ENCODE measurements at places on chromosomes 11 and 22. TPM values are rescaled to one million over a fixed set of nuclear protein-coding genes. Genes with fewer than 3 reads are reported as not detected.

- no peak for DNase-seq
These were observed 5.2 kb downstream of the APOBEC3B start for GRCh38 chr22:38987171-38987895.

GRCh38 chr11:6596239-6596877 lies 7.1 kb downstream of the RRP8 start:
- no peak for DNase-seq

GRCh38 chr11:65065851-65066250 lies 7.5 kb upstream of the NAALADL1 start:
- no peak for DNase-seq

DNA sequence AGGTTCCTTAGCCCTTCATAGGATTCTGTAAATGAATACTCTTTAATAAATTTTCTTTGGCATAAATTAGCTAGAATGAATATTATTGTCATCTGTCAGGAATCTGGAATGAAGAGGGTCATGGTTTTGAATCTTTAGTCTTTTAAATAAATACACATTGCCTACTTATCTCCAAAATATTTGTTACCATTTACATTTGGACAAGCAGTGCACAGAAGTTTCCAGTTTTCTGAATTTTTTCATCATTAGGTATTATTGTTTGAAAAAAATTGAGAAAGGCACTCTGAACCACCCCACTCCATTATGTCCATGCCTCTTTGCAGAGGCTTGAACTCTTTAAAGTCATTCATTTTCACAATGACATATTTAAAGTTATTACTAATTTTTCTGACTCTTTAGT lies 549.0 kb upstream of the LUZP2 start:
- no peak for DNase-seq

GRCh38 chr11:40294741-40295140 lies 1164.7 kb downstream of the LRRC4C start:
- no peak for DNase-seq

DNA sequence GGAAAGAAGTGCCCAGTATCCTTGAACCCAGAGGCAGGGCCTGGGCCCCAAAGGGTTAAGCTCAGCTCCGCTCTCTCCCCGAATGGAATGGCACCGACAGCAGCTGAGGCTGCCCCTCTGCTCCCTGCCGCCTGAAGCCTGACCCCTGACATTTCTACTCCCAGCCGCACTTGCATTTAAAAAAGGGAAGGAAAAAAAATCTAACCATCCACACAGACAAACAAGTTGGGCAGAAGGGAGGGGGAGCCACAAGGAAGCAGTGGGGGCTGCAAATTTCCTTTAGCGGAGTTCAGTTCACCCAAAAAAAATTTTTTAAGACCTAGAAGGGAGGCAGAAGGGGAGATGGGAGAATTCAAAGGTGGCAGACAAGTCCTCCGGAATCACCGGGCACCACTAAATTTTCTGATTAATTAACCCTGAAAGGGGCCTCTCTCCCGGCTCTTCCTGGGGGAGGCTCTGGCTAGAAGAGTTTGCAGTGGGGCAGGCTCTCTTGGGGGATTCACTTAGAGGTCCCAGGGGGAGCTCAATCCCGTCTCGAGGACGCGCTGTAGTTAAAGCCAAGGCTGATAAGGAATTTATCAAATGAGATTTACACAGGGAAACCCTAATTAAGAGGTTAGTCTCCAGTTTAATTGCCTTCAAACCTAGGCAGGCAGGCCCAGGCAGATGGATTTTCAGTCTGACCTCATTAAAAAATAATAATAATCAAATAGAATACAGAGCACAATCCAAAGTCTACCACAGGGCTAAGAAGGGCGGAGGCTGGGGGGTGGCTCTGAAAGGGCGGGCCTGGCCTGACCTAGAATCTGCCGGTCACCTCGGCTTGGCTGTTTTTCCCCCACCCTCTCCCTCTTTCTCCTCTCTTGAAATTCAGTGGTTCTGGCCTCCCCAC lies 25.6 kb downstream of the MN1 start:
- no peak for DNase-seq

DNA sequence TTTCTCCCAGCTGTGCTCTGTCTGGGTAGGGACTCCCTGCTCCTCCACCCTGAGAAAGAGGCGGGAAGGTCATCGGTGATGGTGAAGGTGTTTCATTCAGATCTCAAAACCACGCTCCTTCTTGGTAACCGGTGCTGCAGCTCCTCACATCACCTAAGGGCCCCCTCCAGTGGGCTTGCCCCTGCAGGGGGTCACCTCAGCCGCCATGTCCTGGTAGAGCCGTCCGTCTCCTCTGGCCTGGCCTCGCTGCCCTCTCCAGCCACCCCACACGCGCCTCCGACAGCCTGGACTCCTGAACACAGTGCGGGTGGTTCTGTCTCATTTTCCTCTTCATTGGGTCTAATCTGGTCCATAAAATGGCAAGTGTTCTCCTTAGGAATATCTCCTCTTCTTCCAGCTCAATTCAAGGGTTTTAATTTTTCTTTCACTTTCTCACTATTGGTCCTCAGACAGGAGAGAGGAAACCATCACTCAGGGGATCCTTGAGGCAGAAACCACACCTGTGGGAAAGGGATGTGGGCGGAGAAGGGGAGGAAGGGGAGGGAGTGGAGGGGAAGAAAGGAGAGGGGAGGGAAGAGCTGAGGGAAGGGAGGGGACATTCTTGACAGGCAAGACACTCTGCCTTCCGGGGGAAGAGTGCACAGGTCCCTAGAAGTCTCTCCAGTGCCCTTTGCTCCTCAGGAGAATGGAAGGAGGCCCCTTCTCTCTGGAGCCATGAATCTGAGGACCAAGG lies 1338.4 kb downstream of the TBC1D22A start:
- DNase-seq: no peak

- no peak for DNase-seq
These were observed 13.2 kb downstream of the PPFIBP2 start for GRCh38 chr11:7527029-7527428.

- DNase-seq: peak; percentile 77
These were observed 1.2 kb upstream of the ZFP91 start for GRCh38 chr11:58577555-58578135.

DNA sequence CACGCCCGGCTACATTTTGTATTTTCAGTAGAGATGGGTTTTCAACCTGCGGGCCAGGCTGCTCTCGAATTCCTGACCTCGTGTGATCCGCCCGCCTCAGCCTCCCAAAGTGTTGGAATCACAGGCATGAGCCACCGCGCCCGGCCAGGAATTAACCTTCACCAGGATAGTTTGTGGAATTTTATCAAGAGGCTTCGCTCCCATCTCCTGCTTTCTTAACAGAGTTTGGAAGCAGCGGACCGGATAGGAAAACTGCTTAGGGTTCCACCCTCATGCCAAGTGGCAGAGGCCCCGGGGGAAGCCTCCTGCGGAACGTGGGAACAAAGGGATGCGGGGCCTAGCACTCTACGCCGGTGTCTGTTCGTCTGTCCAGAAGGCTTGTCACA lies 229.9 kb downstream of the ST3GAL4 start:
- DNase-seq: no peak

- DNase-seq: no peak
These were observed 383.8 kb upstream of the NARS2 start for GRCh38 chr11:78958444-78958843.

DNA sequence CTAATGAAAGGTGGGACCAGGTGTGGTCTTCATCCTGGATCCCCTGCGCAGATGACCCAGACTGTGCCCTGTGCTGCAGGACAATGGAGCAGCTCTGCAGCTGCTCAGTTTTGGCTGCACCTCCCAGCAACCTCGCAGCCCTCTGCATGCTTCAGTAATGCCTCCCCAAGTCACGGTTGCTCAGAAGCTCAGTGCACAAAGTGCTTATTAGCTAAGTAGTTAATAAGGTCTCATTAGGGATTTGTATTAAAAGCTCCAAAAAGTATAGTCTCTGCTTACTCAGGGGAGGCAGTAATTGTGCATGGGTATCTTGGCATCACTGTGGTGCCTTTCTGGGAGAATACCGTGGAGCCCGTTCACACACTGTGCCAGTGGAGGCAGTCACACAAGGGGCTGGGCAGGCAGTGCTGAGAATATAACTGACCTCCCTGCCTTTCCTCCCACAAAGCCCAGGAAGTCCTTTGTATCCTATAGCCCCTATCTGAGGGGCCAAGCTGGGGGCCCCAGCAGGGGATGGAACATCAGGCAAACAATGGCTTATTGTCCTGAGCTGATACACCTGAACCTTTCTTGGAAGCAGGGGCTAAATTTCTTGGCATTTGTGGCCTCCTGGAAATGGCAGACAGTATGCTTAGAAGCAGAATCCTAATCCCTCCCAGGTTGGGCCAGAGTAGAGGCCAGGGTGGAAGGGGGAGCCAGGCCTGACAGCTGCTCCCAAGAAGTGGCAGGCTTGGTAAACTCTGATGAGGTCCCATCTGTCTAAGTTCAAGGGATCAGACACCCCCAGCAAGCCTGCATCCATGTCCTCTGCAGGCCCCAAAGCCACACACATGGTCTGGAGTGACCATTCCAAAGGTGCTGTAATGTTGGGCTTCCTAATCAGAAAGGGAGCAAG lies 125.5 kb upstream of the PARVA start:
- DNase-seq: no peak

- DNase-seq: no peak
These were observed 1.3 kb upstream of the LPXN start for GRCh38 chr11:58576887-58577471.

- DNase-seq: no peak
These were observed 1.7 kb upstream of the CHRM1 start for GRCh38 chr11:62922653-62923431.

DNA sequence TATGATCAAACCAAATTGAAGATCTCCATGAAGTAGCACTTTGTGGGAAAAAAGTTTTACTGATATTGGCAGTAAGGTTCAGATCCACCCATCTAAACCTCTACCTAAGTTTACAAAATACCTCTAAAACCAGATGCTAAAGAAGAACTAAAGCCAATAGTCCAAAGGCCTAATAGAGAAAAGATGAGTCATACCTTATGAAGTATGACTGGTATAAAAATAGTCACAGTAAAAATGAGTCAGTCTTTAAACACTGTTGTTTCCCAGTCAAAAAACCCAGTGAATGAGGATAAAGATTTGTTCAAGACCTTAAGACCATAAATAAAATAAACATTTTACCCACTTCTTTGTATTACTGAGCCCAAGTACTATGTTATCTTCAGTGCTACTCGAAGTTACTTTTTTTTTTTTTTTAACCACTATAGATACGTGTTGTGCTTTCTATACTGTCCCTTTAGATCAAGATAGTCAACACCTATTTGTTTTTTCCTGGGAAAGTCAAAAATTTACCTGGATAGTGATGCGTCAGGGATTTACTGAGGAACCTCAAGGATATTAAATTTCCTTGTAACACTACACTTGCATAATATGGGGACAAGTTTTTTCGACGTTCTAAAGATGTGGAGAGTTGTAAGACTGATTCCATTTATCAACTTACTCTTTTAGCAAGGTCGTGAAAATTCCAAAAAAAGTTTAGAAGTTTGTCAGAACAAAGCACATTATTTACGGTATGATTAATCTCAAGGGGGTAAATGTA lies 87.3 kb downstream of the CCDC73 start:
- no peak for DNase-seq

Gene NAT10
- total RNA-seq: 120 TPM

Gene CCDC116
- total RNA-seq: 1.2 TPM

Gene CFL1
- total RNA-seq: 1,089 TPM

Gene KCNQ1OT1
- 0.88 TPM for total RNA-seq

Gene STT3A
- total RNA-seq: 79.4 TPM

Gene RAC2
- 557 TPM for total RNA-seq

Gene ART1
- not detected for total RNA-seq

Gene SLC6A5
- not detected for total RNA-seq

Gene RGL4
- 0.42 TPM for total RNA-seq

Measured in activated B cell treated with CpG ODN at 0.5 μM for 24 hours (primary cell).